Breast epithelium (tissue), 4 donors: ENCODE measurements at places on chromosomes 16 and 17. TPM values are rescaled to one million over a fixed set of nuclear protein-coding genes. Genes with fewer than 3 reads are reported as not detected.

DNA sequence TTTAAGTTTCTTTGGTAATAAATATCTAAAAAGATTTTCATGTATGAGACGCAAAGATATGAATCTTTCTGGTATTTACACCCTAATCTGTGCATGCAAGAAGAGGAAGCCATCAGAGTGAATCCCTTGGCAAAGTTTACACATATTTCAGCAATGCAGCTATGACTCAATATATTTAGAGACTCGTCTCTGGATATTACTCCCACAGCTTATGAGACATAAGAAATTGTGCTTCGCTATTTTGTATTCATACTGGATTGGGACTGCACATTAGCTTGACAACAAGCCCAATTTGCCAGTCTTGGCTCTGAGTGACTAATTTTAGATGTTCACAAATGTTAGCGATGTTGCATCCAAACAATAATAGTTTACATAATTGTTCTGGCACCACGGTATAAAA, 532.0 kb downstream of the CDH11 start:
- H3K36me3 ChIP-seq: peaks cover 5% of the 10 kb centered on the region
- no peak overlapping the region for H3K27ac ChIP-seq
- no peak overlapping the region for H3K4me3 ChIP-seq
- DNase-seq: no peak
- H3K4me1 ChIP-seq: no peaks in the 10 kb centered on the region

GRCh38 chr16:15898654-15899053, 10.3 kb upstream of the CEP20 start:
- DNase-seq: no peak
- H3K4me1 ChIP-seq: no peaks in the 10 kb centered on the region
- H3K27ac ChIP-seq: no peak overlapping the region
- no peaks in the 10 kb centered on the region for H3K36me3 ChIP-seq
- H3K4me3 ChIP-seq: no peak overlapping the region
- no peaks in the 10 kb centered on the region for H3K27me3 ChIP-seq

DNA sequence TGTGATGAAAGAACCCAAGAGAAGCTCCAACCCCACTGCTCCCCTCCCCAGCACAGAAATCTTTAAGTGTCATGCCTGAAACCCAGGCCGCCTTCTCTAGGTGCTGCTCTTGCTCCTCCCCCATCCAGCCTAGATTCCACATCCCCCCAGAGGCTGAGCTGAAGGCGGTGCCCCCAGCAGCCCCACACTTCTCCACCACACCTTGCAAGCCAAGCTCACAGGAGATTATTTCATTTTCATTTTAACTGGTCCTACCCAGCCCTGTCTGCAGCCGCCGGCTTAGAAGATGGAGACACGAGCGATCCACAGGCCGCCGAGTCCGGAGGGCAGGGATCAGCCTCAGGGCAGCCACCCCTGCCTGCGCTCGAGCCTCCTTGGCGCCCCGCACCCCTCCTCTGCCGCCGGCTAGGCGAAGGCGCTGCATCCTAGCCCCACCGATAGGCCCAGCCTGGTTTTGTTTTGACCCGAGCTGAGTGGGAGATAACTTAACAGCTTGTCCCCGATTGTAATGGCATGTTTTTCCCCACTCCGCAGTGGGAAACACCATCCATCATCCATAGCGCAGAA, 125.3 kb downstream of the RBFOX3 start:
- no peak overlapping the region for H3K27ac ChIP-seq
- no peak for DNase-seq
- H3K36me3 ChIP-seq: no peaks in the 10 kb centered on the region
- no peak overlapping the region for H3K4me3 ChIP-seq
- H3K27me3 ChIP-seq: no peaks in the 10 kb centered on the region

The MT2A gene
- 543 TPM for total RNA-seq

DNA sequence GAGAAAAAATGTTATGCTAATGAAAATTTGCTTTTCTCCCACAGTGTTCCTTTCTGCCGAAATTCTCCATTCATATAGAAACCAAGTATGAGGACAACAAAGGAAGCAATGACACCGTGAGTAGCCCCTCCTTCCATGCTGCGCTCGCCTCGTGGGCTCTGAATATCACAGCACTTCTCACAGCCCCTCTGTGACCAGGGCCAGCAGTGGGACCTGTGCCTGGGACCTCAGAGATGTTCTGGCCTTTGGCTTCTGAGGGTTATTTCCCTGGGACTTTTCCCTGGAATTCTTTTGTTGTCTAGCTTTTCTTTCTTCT, 139.6 kb upstream of the NOL11 start:
- no peaks in the 10 kb centered on the region for H3K4me1 ChIP-seq
- H3K4me3 ChIP-seq: no peak overlapping the region
- H3K27ac ChIP-seq: no peak overlapping the region
- no peaks in the 10 kb centered on the region for H3K27me3 ChIP-seq
- DNase-seq: no peak

GRCh38 chr16:67957622-67958021, 10.8 kb downstream of the SLC12A4 start:
- H3K4me1 ChIP-seq: peaks cover 18% of the 10 kb centered on the region
- H3K4me3 ChIP-seq: no peak overlapping the region
- no peaks in the 10 kb centered on the region for H3K27me3 ChIP-seq
- H3K27ac ChIP-seq: peak overlapping the region; percentile 90
- no peaks in the 10 kb centered on the region for H3K36me3 ChIP-seq
- no peak for DNase-seq

GRCh38 chr17:17823433-17824118, 13.2 kb downstream of the SREBF1 start:
- peak; percentile 92 for DNase-seq
- H3K36me3 ChIP-seq: no peaks in the 10 kb centered on the region
- peaks cover 17% of the 10 kb centered on the region for H3K4me1 ChIP-seq
- no peaks in the 10 kb centered on the region for H3K27me3 ChIP-seq
- peak overlapping the region; percentile 51 for H3K4me3 ChIP-seq
- H3K27ac ChIP-seq: peak overlapping the region; percentile 84
